ENCODE measurements at places on chromosomes 12 and 14.
A peak's percentile ranks its signal among the peaks of the same experiment; 100 is the strongest.

DNA sequence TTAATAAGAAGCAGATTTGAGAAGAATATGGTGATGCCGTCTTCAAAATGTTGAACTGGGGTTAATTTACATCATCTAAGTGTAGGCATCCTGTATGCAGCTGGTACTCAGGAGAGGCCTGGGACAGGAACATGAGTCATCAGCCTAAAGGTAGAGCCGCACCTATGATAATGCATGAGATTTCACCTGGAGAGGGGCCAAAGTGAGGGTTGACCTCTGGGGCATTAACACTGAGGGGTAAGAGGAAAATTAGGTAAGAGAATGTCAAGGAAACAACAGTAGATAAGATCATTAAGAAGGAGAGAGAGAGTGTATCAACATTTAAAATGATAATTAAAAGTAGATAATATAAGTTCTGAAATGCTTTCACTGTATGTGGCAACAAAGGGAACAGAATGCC lies 20.2 kb upstream of the SSTR1 start:
- no peak for DNase-seq

DNA sequence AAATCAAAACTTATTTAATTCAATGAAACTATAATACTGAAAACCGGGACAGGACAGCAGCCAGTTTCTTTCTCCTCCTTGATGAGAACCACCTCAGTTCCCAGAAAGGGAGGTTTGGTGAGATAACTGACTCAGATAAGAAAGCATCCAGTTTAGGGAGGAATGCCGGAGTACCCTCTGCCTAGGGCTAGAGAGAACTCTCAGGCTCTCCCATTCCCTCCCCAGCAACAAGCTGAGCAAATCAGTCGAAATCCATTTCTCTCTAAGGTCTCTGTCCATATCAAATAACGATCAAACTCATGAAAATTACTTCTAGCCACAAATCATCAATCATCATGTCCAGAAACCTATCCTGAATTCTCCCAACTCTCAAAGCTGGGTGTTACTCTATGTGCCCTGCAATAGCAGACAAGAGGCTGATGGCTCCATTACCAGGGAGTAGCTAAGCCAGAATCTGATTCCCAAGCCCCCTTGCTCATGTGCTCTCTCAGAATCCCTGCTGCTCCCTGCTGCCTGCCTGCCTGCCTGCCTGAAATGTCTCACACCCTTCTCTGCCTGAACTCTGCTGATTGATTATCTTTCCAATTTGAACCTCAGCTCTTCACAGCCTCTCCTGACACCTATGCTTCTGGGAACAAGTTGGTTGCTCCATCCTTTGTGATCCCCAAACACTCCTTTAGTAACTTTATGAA lies 49.4 kb downstream of the SLC25A47 start:
- no peak for DNase-seq

GRCh38 chr14:54312166-54312801 lies 84.5 kb upstream of the CDKN3 start:
- DNase-seq, result no peak

DNA sequence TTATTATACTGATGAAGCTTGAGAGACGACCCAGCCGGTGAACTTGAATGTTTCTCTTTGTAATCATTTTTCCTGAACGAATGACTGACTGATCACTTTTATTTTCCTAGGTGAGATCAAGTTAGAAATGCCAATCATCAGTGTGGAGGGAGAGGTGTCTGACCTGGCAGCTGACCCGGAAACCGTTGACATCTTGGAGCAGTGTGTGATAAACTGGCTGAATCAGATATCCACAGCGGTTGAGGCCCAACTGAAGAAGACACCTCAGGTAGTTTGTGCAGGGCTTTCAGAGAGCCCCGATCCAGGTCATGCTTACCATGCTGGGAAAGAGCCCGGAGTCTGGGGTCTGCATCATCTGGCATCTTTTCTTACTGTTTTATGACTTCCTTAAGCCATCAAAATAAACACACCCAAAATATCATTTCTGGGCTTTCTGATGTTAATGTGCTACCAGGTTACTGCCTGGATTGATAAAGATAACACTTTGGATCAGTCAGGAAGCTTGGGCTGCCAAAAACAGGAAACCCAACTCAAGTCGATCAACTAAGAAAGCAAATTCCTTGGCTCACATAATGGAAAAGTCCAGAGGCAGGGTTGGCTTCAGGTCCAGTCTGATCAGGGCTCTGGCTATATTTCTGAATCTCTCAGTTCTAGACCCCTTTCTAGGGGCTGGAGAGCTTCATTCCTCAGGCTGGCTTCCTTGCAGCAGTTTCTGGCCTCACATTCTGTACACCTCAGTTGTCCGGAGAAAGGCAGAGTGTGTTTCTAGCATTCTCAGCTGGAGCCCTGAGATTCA lies 21.1 kb downstream of the DNAH10 start:
- DNase-seq, result no peak

- DNase-seq, result no peak
Measured at GRCh38 chr12:107736914-107737313, 24.0 kb downstream of the PRDM4 start.

DNA sequence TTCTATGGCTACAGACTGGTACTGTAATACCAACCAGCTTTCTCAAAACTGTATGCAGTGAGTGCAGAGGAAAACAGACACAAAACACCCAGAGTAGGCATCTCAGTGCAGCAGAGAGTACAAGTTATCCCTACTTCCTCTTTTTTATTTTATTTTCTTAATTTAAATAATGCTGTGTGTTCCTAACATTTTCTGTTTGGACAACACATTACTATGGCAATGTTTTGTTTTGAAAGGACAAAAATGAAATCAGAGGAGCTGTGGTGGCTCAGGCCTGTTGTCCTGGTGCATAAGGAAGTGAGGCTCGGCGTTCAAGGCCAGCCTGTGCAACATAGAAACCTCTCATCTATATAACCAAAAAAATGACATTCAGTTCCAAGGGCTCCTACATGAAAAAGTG lies 33.7 kb upstream of the SELPLG start:
- no peak for DNase-seq

DNA sequence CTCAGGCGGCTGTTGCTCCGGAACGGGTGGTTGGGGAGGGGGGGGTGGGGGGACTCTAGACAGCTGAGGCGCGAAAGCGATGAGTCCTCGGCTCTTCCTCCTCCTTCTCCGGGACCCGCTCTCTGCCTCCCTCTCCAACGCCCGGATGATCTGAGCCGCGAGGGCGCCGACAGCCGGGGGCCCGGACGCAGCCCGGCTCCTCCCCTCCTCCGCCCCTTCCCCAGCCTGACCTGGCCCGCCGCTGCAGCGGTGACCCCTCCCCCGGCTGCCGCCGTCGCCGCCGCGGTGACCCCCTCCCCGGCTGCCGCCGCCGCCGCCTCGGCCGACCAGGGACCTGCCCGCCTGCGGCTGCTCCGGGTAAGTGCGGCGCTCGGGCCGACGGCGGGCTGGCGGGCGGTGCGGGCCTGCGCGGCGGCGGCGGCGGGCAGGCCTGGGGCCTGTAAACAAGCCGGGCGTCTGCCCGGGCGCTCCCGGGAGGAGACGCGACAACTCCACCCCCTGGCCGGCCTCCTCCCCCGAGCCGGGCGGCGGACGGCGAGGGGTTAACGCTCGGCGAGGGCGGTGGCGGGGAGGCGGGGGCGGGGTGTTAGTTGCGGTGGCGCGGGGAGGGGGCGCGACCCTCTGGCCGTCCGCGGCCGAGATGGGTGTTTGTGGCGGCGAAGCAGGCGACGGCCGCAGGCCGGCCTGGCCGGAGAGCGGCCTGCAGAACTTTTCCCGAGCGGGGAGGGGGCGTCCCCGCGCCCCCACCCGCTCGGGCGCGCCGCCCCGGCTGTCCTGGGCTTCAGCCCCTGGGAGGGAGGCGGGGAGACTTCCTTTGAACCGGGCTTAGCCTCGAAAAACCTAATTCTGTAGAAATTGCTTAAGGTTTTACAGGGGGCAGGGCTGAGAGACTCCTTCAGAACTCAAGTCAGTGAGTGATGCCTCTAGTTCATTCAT lies 568 bp downstream of the PPM1A start:
- DNase-seq, result peak; percentile 60

GRCh38 chr12:100827901-100828520 lies 33.4 kb downstream of the ANO4 start:
- peak; percentile 31 for DNase-seq

DNA sequence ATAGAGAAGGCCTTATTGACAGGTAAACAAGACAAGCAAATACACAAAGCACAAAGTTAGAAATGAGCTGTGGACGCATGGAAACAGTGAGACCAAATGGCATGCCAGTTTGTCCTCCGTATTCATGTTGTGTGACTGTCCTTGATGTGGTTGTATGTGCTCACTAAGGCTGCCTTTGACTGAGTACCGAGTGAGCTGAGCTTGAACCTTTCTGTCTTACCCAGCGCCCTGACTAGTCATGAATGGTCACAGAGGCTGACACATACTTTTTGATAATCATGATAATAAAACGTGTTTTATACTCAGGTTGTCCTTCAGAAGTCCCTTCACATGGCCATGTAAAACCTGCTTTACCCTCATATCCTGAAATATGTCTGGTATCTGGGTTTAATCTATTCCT lies 553 bp upstream of the CATSPERB start:
- no peak for DNase-seq

- DNase-seq, result no peak
Measured at GRCh38 chr12:40168868-40169267, 55.9 kb upstream of the LRRK2 start.

GRCh38 chr12:82608706-82609105 lies 78.0 kb upstream of the TMTC2 start:
- no peak for DNase-seq
